Karpas-422 (cell line): ENCODE measurements at places on chromosomes 1 and 21.

- no peak for DNase-seq
Measured at GRCh38 chr1:42167611-42168390, 3.3 kb upstream of the GUCA2A start.

- no peak for DNase-seq
Measured at GRCh38 chr1:26728645-26729044, 32.8 kb downstream of the ARID1A start.

DNA sequence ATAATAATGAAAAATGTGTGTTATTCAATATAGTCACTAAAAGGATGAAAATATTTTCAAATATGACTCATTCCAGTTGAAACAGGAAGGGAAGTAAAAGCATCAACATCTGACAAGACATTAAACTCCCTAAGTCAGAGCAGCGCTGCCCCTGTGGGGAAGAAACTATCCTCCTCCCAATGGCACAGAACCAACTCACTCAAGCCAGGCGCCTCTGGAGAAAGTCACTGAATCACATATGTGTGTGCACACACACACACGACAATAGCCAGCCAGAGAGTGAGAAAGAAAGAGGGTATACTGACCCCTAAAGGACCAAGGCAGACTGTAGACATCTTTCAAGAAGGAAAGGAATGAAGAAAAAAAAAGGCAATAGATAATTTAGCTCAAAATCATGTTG, 126.9 kb downstream of the SETD4 start:
- no peak for DNase-seq

DNA sequence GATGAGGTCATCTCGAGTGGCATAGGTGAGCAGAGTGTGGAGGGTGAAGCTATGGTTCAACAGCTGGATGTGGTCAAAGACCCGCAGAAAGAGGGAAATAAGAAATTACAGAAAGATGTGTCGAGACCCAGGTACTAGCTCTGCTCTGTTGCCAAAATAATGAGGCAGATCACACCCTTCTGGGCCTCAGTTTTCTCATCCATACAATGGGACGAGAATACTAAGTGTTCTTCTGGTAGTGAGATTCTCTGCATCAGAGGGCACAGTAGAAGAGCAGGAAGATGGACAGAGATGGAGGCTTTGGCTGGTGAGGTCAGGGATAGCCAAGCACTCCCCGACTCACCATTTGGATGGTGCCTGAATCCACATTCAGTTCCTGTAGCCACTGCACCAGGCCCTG, 11.1 kb downstream of the MAP3K6 start:
- no peak for DNase-seq
